Kidney epithelial cell (primary cell): ENCODE measurements at places on chromosomes 6 and 20. TPM values are rescaled to one million over a fixed set of nuclear protein-coding genes. Genes with fewer than 3 reads are reported as not detected.

DNA sequence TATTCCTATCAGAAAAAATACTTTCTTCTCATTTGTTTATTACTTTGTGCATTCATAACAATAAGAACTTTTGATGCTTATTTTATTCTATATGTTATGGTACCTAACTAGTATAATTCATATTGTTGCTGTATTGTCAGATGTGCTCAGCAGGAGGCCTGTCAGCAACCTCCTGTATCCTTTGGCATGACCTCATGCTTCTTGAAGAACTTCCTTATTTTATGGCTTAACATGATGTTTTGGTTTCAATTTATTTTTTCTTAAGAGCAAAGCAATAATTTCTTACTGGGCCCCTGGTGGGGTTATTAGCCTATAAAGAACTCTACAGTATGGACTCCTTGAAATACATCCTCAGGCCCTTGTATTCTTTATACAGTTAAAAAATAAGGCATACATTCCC, 17.3 kb downstream of the GGTLC1 start:
- no peak for DNase-seq

GRCh38 chr20:23391707-23392310, 29.5 kb downstream of the NAPB start:
- DNase-seq: no peak

GRCh38 chr6:131791476-131791875, 16.3 kb upstream of the ENPP1 start:
- no peak for DNase-seq

DNA sequence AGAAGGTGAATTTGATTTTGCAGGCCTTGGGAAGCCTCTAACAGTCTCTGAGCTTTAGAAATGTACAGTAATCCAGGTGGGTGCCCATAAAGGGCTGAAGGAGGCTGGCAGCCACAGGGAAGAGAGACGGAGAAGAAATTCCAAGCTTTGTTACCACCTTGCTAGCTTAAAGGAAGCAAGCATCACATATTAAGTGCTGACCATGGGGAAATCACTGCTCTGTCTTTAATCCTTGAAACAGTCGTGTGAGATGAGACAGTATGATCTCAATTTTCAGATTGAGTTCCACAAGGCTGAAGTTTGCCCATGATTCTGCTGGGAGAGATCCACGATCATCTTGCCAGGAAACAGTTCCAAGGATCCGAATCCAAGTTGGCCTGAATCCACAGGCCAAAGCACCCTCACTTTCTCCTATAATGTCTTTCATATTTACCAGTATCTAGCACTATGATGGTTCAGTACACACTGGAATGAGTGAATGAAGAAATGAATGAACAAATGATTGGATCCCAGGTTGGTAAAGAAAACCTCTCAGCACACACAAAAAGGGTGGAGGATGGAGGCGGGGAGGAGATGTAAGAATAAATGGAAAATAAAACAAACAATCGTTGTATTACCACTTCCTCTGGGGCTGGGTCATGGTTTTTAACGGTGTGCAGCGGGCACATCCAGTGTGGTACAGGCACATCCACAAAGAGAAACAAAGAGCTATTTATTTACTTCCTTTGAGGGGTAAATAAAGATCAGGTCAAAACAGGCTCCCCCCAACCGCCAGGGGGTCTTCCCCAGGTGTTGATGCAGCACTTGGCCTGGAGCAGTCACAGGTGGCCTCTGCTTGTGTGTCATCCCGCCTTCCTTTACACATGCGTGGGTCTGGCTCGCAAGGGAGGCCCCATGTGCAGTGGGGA, 28.2 kb upstream of the TAF8 start:
- DNase-seq: no peak

DNA sequence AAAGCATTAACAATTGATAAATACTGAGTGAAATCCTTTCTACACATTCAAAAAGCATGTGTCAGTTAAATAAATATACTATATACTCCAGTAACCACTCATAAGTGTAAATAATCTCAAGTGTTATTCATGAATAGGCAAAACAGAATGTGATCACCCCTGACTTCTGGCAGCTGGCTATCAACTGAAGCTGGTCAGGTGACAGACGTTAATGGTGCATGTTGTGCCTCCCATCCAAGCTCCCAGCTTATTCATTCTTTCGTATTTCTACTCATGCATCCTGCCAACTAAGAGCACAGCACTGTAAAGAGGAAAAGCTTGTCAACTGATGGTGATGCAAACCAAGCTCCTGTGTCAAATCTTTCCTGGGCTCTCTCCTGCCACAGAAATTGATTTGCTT, 7.7 kb downstream of the PSMB1 start:
- DNase-seq: no peak

DNA sequence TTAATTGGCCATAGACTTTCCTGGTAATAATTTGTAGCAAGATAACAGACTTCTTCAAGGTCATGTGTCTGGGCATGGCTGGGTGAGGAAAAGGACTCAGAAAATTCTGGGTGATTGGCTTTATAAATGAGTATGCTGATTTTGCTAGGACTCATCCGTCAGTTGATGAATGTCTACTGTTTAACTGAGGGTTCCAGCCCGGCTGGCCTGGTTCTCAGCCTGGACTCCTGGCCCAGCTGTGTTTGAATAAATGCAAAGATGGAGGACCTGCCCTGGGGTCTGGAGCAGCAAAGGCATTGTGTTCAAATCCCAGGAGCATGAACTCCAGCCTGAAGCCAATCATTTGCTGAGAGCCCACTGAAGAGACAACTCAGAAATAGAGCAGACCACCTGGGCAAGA, 323.2 kb downstream of the LRFN2 start:
- no peak for DNase-seq

DNA sequence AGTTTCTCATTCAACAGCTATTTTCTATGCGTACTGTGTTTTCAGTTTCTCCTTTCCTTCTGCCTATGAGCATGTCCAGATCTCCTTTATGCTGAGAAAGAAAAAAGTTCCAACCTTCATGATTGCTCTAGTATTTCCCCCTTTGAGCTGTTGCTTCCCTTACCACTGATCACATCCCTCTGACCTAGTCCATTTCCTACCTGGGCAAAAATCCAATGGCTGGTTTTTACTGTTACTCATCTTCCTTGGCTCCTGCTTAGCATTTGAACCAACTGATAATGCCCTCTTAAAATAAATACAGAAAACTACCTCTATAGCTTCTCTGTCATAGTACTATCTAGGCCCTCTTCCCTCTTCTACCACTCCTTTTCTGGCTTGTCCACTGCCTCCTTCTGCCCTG, 6.0 kb downstream of the RFX6 start:
- no peak for DNase-seq

Gene TMC2
- not detected in 2 replicates for total RNA-seq

Gene BPIFB6
- total RNA-seq: not detected in 2 replicates
